NCI-H226 (cell line): ENCODE measurements at places on chromosomes 16 and 17.

GRCh38 chr17:2926019-2926650, 129.9 kb downstream of the RAP1GAP2 start:
- DNase-seq = peak; percentile 95

GRCh38 chr16:64295466-64295865, 826.4 kb downstream of the CDH11 start:
- DNase-seq = no peak

- DNase-seq = no peak
Measured at GRCh38 chr17:60941028-60941427, 263.4 kb downstream of the BCAS3 start.

GRCh38 chr16:89325861-89326471, 108.5 kb downstream of the ZNF778 start:
- DNase-seq = peak; percentile 39

GRCh38 chr17:33262266-33263123, 30.6 kb downstream of the ASIC2 start:
- peak; percentile 15 for DNase-seq
